ENCODE measurements at places on chromosomes 2 and 18.

- no peak for DNase-seq
These were observed 42.5 kb upstream of the IL1R2 start for GRCh38 chr2:101949304-101949703.

- no peak for DNase-seq
These were observed 232.7 kb downstream of the SLC8A1 start for GRCh38 chr2:40219141-40219540.

GRCh38 chr2:218822622-218823021 lies 9.0 kb downstream of the PRKAG3 start:
- DNase-seq = no peak

DNA sequence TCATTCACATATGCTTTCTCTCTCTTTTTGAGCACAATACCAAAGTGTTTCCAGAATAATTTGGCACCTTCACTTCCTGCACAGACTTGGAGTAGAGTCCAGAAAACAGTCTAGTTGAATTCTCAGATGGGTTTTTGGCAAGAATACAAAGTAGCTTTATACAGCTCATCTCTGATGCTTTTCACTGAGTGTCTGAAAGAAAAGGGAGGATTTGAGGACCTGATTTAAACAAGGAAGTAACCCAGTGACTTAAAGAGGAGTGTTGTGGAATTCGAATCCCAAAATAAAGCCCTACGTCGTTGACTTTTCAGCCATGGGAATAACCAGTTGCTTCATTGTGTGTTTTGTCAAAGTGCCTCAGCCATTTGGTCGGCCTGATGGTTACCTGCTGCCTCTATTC lies 31.8 kb downstream of the METAP1D start:
- no peak for DNase-seq

GRCh38 chr2:219661197-219661954 lies 33.9 kb downstream of the SLC4A3 start:
- DNase-seq = no peak

DNA sequence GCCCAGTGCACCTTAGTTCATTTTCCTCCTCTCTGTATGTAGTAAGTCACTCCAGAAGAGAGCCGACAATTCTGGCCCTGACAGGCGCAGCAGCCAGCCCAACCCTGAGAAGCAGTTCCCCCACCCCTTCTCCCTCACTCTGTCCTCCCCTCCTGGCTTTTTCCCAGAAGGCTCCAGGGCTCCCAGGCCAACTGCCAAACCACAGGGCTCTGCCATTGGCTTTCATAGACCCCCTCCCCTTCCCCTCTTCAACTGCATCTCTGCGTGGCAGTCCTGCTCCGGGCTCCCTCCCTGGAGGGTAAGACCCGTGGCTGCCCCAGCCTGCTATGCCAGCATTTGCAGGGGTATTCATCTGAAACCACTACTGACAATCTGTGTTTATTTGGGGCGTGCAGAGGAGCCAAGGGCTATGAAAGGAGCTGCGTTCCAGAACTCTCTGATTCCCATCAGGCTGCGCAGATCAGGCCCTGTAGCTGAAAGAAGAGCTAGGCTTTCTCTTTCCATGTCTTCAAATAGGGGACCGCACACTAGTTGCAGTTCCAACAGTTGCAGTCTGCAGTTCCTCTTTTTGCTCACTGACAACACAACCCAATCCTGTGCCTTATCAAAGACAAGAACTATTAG lies 388.6 kb upstream of the TNP1 start:
- DNase-seq = no peak

DNA sequence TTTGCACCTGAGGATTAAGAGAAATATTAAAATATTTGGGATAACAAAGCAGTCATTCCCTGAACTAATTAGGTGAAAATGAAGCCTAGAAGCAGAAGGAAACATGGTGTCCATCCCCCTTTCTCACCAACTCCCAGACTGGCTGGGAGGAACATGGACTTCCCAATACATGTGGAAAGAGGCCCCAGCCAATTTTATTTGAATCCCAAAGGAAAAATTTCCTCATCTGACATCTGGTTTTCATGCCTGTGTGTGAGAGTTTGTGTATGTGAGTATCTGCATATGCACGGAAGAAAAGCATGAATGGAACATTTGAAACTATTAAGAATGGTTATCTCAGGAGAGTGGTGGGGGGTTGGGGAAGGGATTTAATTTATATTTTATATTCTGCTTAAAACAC lies 84.3 kb downstream of the COPS8 start:
- DNase-seq = no peak

GRCh38 chr2:148103946-148104345 lies 83.1 kb downstream of the MBD5 start:
- DNase-seq = no peak

DNA sequence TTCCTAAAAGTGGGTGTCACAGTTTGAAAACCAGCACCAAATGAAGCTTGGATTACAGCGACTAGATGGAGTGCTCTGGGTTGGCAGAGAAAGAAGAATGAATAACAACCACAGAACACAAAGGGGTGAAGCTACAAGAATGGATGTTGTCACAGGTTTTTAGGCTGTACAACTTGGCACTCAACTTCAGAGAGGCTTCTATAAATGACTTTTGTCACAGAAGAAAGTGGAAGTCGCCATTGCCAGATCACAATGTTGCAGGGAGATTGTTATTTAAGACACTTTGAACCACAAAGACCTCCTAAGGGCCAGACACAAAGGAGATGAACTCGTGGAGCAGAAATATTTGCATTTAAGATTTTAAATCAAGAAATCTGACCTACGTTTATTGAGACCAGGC lies 354.2 kb downstream of the CDH7 start:
- DNase-seq = no peak

DNA sequence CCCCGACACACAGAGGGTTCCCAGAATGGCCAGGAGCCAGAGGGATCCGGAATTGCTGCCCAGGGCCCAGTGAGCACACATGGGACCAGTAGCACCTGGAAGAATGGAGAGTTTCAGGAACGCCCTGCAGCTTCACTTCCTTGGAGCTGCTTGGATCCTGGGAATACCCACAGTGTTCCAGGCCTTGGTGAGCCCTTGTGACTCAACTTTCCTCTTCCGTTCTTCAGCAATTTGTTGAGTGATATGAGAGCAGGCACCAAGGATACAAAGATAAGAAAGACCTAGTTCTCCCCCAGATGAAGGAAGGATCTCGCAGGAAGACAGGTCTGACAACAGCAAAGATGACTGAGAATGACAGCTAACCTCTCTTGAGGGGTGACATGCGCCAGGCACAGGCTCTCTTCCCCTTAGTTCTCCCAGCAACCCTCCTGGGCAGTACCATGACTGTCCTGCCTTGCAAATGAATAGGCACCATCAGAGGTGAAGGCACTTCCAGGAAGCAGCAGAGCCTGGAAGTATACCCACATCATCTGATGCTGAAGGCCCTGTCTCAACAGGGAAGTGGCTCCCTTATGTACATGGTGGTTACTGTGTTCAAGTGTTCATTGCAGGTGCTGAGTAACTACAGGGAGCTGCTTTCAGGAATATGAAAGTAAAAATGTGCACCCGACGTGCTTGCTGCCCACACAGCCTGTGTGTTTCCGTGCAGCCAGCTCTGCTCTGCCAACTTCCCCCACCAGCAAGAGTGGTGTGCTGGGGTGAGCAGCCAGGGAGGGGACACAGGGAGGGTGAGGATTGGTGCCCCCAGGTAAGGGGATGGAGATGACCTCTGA lies 116.2 kb downstream of the STPG4 start:
- DNase-seq = no peak

GRCh38 chr2:173198327-173198726 lies 122.7 kb downstream of the MAP3K20 start:
- no peak for DNase-seq
